Common myeloid progenitor, CD34-positive (primary cell): ENCODE measurements at places on chromosomes 3 and 15.

DNA sequence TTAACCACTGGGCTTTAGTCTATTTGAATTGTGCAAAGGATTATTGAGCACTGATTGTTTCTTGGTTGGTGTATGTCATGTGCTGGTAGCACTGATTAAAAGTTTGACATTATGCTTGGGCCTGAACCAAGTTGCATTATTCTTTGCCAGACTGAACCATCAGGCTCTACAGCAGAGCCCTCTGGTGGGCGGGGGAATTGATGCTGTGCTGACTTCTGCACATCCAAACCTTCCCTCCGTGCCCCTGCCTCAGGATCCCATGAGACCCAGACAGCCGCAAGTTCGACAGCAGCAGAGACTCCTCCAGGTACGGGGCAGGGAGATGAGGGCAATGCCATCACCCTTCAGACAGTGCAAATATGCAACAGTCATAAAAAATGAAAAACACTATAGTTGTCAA is 28.4 kb upstream of the P2RY12 start:
- no peaks in the 10 kb centered on the region for H3K27me3 ChIP-seq
- no peak overlapping the region for H3K27ac ChIP-seq
- no peak overlapping the region for H3K4me3 ChIP-seq
- no peak for DNase-seq
- H3K4me1 ChIP-seq: no peaks in the 10 kb centered on the region
- peaks cover 23% of the 10 kb centered on the region for H3K36me3 ChIP-seq

- H3K27ac ChIP-seq: no peak overlapping the region
- H3K36me3 ChIP-seq: no peaks in the 10 kb centered on the region
- no peaks in the 10 kb centered on the region for H3K27me3 ChIP-seq
- no peak overlapping the region for H3K4me3 ChIP-seq
Measured at GRCh38 chr3:188270423-188270972, 116.5 kb downstream of the LPP start.

DNA sequence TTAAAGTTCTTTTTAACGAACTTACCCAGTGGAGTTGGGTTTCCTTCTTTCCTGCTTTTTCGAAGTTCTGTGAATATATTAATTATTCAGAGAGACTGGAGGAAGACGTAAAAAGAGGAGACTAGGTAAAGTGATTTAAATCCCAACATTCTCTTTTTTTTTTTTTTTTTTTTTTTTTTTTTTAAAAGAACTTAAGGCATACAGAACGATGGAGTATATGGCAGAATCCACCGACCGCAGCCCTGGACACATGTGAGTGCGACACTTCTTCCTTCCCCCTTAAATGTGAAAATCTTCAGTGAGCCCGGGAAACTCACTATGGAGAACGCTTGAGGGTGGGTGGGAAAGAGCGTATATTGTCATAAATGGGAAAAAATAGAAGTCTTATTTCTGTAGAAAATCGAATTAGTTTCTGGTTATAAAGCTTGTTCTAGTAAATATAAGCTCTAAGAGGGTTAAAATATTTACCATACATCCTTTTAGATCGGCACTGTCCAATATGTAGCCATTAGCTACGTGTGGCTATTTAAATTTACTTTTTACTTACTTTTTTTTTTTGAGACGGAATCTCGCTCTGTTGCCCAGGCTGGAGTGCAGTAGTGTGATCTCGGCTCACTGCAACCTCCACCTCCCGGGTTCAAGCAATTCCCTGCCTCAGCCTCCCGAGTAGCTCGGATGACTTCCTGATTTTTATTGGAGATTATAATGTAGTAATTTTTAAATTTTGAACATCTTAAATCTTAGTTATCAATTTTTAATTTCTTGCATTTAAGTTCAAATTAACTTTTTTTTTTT is 892 bp downstream of the NMD3 start:
- no peaks in the 10 kb centered on the region for H3K27me3 ChIP-seq
- peaks cover 17% of the 10 kb centered on the region for H3K4me1 ChIP-seq
- peak overlapping the region; percentile 94 for H3K27ac ChIP-seq
- H3K4me3 ChIP-seq: peak overlapping the region; percentile 93
- peaks cover 3% of the 10 kb centered on the region for H3K36me3 ChIP-seq
- peak; percentile 36 for DNase-seq

GRCh38 chr3:3154879-3155610 is 24.4 kb downstream of the CRBN start:
- H3K4me1 ChIP-seq: peaks cover 2% of the 10 kb centered on the region
- no peak overlapping the region for H3K4me3 ChIP-seq
- H3K27ac ChIP-seq: no peak overlapping the region
- DNase-seq: no peak

- H3K27ac ChIP-seq: no peak overlapping the region
- H3K36me3 ChIP-seq: no peaks in the 10 kb centered on the region
- no peaks in the 10 kb centered on the region for H3K4me1 ChIP-seq
- H3K4me3 ChIP-seq: no peak overlapping the region
- H3K27me3 ChIP-seq: no peaks in the 10 kb centered on the region
Measured at GRCh38 chr3:165754219-165755007, 82.8 kb downstream of the BCHE start.

DNA sequence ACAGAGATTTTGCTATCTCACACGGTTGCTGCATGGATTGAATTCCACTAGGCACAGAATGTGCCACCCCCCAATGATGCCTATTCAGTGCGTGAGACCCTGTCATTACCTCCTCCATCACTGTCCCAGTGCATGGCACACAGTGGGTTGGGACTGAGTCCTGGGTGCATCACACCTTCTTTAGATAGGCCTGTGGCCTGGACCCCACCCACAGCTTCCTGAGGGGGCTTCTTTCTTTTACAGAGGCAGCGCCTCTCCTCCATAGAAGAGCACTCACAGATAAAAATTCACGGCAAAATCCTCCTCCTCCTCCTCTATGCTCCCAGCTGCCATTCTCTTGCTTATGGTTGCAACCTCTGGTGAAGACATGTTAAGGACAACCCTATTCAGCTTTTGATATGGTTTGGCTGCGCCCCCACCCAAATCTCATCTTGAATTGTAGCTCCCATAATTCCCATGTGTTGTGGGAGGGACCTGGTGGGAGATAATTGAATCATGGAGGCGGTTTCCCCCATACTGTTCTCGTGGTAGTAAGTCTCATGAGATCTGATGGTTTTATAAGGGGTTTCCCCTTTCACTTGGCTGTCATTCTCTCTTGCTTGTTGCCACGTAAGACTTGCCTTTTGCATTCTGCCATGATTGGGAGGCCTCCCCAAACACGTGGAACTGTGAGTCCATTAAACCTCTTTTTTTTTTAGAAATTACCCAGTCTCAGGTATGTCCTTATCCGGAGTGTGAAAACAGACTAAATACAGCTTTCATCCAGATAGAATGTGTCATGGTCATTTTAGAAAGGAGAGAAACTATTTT is 147.6 kb downstream of the KLF13 start:
- H3K4me1 ChIP-seq: peaks cover 8% of the 10 kb centered on the region
- DNase-seq: no peak
- H3K36me3 ChIP-seq: no peaks in the 10 kb centered on the region
- no peaks in the 10 kb centered on the region for H3K27me3 ChIP-seq

- no peaks in the 10 kb centered on the region for H3K36me3 ChIP-seq
Measured at GRCh38 chr3:165459924-165460835, 264.0 kb upstream of the SLITRK3 start.

GRCh38 chr15:82966671-82967071 is 14.2 kb upstream of the HOMER2 start:
- no peaks in the 10 kb centered on the region for H3K27me3 ChIP-seq
- no peak overlapping the region for H3K4me3 ChIP-seq
- no peak for DNase-seq
- no peaks in the 10 kb centered on the region for H3K4me1 ChIP-seq
- no peaks in the 10 kb centered on the region for H3K36me3 ChIP-seq

DNA sequence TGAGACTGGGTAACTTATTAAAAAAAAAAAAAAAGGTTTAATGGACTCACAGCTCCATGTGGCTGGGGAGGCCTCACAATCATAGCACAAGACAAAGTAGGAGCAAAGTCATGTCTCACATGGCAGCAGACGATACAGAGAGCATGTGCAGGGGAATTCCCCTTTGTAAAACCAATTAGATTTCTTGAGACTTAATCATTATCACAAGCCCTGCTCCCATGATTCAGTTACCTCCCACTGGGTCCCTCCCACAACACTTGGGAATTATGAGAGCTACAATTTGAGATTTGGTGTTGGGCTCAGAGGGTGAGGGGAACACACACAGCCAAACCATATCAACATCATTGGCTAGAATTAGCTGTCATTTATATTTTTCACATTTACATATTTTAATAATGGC is 221.0 kb downstream of the RSRC1 start:
- H3K27me3 ChIP-seq: no peaks in the 10 kb centered on the region
- no peaks in the 10 kb centered on the region for H3K36me3 ChIP-seq
- DNase-seq: no peak
- H3K27ac ChIP-seq: no peak overlapping the region
- no peak overlapping the region for H3K4me3 ChIP-seq

- peak; percentile 15 for DNase-seq
- no peaks in the 10 kb centered on the region for H3K27me3 ChIP-seq
- H3K36me3 ChIP-seq: no peaks in the 10 kb centered on the region
- H3K4me3 ChIP-seq: no peak overlapping the region
- no peak overlapping the region for H3K27ac ChIP-seq
- H3K4me1 ChIP-seq: peaks cover 18% of the 10 kb centered on the region
Measured at GRCh38 chr15:32866454-32867312, 148.9 kb downstream of the GREM1 start.

DNA sequence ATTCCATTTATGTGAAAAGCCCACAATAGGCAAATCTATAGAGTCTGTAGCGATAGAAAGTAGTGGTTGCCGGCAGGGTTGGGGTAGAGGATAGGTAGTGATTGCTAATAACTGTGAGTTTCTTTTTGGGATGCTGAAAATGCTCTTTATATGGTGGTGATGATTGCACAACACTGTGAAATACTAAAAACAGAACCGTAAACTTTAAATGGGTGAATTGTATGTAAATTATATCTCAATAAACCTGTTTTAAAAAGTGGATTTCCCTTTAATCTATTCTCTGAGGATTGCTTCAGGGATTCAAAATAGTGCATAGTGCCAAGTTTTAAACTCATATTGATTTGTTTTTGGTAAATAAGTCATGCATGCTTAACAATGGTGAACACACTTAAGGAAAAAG is 140.2 kb downstream of the LPP start:
- H3K27me3 ChIP-seq: no peaks in the 10 kb centered on the region
- no peaks in the 10 kb centered on the region for H3K4me1 ChIP-seq
- DNase-seq: no peak
- H3K4me3 ChIP-seq: no peak overlapping the region
- no peak overlapping the region for H3K27ac ChIP-seq

DNA sequence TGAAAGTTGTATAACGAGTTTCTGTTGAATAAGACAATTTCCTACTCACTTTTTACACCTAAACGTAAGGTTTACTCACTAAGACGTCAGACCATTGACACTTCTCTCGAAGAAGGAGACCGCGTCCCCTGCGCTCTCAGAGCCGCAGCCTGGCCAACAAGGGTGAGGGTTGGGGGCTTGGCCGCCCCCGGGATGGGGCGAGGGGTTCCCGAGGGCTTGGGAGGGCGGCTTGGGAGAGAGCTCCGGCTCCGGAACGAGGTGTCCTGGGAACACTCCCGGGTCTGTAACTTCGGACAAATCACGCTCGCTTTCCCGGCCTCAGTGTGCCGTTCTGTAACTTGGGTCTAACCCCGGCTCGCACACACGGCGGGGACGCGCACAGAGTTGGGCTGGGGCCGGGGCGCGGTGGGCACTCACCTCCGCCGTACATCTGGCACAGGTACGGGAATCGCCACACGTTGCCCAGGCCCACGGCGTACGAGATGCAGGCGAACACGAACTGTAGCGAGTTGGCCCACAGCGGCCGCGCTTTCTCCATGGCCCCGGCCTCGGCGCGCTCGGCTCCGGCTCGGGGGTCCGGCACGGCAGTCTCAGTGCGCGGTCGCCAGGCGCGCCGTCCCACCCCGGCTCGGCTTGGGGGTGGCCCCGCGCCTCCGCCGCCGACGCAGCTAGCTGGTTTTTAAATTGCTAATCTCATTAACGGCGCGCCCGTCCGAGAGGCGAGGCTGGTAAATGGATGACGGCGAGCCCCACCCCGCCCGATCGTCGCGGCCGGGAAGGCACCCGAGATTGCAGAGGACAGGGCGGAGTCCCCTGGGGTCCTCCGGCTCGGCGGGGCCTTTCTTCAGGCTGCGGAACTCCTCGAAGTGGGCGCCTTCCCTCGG is at the start of gene SLC6A20:
Gene SLC6A20, minus strand, starts transcription at position 655 of the 884 bp plus-strand sequence. Its CDS starts 117 bp downstream, at position 538.
- H3K4me3 ChIP-seq: peak within 1 kb of the TSS; percentile 13
- H3K27me3 ChIP-seq: peaks cover 57% of the 10 kb centered on the region
- no peaks in the 10 kb centered on the region for H3K36me3 ChIP-seq
- H3K4me1 ChIP-seq: peaks cover 16% of the 10 kb centered on the region
- H3K27ac ChIP-seq: no peak within 1 kb of the TSS
